ENCODE measurements at places on chromosomes 1 and 21.
A peak's percentile ranks its signal among the peaks of the same experiment; 100 is the strongest.

- DNase-seq = no peak
These were observed 746 bp downstream of the MIS18A start for GRCh38 chr21:32278103-32278502.

GRCh38 chr1:24928689-24929397 is 1.2 kb downstream of the RUNX3 start:
- peak; percentile 86 for DNase-seq

GRCh38 chr1:228264090-228264829 is 56.4 kb downstream of the OBSCN start:
- no peak for DNase-seq

GRCh38 chr1:233293556-233294446 is 1.7 kb downstream of the PCNX2 start:
- DNase-seq = no peak

DNA sequence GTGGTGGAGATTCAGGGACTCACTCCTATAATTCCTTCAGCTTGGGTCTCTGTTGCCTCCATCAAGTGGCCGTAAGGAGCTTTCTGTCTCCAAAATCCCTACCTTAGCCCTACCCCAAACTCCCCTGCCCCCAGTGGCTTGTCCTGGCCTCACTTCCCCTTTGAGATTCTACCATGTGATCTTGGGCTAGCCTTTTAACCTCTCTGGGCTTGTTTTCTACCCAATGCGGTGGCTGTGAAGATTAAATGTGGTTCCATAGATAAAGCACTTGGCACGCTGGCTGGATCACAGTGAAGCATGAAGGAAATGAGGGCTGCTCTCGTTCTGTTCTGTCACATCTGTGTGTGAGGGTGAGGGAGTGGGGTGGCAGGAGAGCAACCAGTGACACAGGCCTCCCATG is 43.6 kb downstream of the FAAH start:
- DNase-seq = no peak

GRCh38 chr1:44790968-44791801 is 3.2 kb upstream of the BEST4 start:
- no peak for DNase-seq

- DNase-seq = peak; percentile 78
These were observed 8.5 kb downstream of the CD2 start for GRCh38 chr1:116762781-116763115.

- DNase-seq = no peak
These were observed 328.1 kb upstream of the SNX7 start for GRCh38 chr1:98333406-98333805.
